GM12892 (cell line): ENCODE measurements at places on chromosomes 16 and 17.

DNA sequence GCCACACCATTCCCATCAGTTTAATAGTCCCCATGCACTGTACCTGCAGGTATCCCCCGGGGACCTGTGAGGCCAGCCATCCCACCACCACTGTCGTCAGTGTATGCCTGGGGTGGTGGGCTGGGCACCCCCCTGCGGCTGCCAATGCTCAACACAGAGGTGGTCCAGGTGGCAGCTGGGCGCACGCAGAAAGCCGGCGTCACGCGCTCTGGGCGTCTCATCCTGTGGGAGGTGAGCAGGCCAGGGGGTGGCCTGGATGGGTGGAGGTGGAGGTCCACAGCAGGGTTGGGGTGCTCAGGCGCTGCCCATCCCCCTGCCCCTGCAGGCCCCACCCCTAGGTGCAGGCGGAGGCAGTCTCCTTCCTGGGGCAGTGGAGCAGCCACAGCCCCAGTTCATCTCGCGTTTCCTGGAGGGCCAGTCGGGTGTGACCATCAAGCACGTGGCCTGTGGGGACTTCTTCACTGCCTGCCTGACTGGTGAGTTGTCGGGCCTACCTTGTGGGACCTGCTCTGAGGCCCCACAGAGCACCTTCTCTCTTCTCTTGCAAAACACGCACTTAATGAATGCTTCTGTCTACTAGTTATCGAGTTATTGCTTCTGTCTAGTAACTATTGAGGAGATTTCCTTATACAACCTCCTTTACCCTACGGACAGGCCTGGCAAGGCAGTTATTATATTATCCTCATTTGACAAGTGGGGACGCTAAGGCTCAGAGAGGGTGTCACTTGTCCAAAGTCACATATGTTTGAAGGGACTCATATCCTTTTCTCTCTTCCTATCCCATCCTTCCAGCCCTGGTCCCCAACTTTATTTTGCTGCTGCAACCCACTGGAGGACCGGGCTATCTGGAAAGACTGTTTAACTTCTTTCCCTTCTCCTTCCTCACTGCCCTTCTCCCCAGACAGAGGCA is 5.8 kb upstream of the TRAF4 start:
- peak; percentile 88 for DNase-seq

GRCh38 chr17:41870627-41871026 is 5.4 kb upstream of the KLHL11 start:
- no peak for DNase-seq

DNA sequence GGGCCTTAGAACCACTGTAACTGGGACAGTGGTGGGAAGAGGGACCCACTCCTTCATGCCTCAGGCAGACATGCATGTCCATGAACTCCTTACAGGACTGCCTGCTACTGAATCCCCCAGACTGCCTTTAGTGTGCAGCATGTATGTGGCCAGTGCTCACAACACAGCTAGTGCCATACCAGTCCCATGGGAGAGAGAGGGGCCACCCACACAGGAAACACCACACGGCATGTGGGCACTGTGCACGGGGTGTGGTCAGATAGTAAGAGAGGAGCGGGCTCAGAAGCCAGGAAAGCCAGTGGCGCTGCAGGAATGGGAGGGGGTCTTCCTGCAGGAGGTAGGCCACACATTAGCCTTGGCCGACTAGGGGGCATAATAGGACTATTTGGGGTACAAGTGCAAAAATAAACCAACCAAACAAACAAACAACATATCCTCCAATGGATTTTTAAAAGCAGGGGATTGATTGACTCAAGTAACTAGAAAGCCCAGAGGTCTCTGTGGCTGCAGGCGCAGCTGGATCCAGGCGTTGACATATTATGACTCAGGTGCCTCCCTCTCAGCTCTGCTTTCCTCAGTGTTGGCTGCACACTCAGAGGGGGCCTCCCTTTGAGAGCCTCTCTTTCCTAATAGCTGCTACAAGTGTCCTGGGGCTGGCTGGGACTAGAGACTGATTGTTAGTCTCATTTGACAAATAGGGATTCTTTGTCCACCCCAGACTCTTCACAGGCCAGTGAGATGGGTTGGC is 104.4 kb downstream of the AMFR start:
- DNase-seq: no peak

- peak; percentile 86 for DNase-seq
Observed at GRCh38 chr17:17819561-17819995, 17.2 kb downstream of the SREBF1 start.

DNA sequence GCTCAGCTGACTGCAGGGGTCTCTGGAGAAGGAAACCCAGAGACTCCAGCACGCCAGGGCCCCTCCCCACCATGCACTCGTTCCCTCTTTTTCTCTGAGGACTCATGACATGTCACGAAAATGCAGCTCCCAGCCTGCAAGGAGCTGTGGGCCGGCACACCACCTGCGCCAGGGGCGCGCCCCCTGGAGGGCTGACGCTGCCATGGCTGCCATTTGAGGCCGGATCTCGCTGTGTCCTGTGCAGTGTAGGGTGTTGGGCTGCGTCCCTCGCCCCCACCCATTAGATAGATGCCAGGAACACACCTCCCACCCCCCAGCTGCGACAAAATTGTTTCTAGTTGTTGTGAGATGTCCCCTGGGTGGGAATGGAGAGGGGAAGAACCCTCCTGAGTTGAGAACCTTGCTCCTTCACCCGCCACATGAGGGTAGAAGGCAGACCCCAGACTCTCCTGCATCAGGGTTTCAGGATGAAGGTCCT is 8.2 kb downstream of the SYNGR2 start:
- DNase-seq: peak; percentile 71
